Stimulated activated CD4-positive, alpha-beta T cell treated with anti-CD3 and anti-CD28 coated beads, Interleukin-4, amount 100 ng/mL, for 48 hours (primary cell): ENCODE measurements at places on chromosomes 11 and 22.

- DNase-seq: no peak
Observed at GRCh38 chr11:75969626-75970308, 154.8 kb downstream of the UVRAG start.

- DNase-seq: no peak
Observed at GRCh38 chr22:37185646-37186227, 2.3 kb downstream of the C1QTNF6 start.

DNA sequence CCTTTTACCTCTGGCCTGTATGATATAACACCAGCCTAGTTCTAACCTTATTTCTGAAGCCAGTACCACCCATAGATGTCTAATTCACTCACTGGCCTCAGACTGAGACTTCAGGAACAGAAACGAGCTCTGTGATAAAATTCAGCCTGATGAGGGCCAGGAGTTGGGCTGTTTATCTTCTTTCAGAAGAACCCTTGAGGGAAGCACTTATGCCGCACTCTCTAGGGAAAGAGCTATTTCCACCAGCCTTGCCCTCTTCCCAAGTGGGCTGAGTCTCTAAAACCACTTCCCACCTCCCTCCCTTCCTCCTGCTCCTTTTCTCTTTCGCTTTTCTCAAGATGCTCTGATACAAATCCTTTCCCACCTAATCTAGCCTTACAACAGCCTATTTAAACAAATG is 2.0 kb upstream of the OR52B4 start:
- no peak for DNase-seq

GRCh38 chr11:33700063-33700501 is 544 bp downstream of the C11orf91 start:
- DNase-seq: no peak

- no peak for DNase-seq
Observed at GRCh38 chr11:3830730-3831129, 10.0 kb downstream of the RHOG start.

GRCh38 chr11:92070026-92070889 is 154.4 kb upstream of the FAT3 start:
- DNase-seq: no peak
